NCI-H446 treated with DMSO at 0.1 percent for 48 hours (cell line): ENCODE measurements at places on chromosomes 4 and X.

GRCh38 chr4:102959496-102959895 is 60.0 kb downstream of the SLC9B1 start:
- no peak for DNase-seq

- no peak for DNase-seq
These were observed 305.4 kb upstream of the F9 start for GRCh38 chrX:139224953-139225665.

DNA sequence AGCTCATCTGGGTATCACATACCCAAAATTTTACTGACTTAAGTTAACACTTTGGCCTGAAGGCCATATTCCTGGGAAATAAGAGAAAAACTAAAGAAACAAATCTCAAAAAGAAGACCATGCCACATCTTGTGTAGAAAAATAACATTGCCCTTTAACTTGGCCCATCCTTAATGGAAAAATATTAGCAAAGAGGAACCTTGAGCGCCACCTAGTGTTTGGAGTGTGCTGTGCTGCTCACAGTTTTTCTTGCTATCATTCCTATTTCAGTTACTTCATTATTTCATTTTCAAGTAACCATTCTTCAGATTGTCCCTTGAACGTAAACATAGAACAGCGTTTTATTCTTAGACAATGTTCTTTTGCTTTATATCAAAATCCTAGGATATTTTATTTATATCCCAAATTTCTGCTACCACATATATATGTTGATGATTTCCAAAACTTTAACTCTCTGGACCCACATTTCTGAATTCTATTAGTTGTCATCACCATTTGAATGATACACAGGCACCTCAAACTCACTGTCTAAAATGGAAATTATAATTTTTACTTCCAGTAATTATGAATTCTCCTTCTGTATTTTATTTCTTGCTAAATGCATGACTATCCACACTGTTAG is 999.0 kb upstream of the ADGRL3 start:
- DNase-seq = peak; percentile 14

GRCh38 chr4:78362310-78362709 is 189.3 kb upstream of the ANXA3 start:
- DNase-seq = no peak

DNA sequence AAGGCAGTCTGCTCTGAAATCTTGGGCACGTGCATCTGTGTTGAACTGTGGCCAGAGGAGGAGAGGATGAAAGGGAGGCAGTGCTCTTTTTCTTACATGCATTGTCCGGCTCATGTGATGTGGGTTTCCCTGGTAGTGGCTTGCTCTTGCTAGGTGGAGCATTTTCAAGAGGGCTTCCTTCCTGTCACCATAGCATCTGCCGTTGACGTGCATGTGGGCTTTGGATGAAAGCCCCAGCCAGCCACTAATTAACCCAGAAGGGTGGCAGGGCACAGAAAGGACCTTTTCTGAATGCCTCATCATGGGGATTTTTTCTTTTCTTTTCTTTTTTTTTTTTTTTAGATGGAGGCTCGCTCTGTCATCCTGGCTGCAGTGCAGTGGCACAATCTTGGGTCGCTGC is 121.3 kb downstream of the GPR143 start:
- DNase-seq = no peak

DNA sequence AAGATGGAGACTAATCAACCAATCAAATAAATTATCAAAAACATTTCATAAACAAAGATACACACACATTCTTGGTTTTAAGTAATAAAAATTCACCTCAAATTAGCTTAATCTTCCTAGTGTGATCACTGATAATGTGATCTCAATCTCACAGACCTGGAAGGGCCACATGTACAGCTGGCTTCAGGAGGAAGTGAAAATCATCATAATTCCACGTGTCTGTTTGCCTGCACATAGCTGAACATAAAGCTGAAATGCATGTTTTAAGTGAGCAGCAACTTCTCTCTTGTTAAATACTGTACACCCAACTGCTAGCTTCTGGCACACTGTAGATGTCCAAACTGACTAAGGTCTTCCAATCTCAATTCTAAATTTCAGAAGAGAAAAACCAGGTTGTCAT is 53.8 kb downstream of the ARHGAP6 start:
- DNase-seq = no peak

DNA sequence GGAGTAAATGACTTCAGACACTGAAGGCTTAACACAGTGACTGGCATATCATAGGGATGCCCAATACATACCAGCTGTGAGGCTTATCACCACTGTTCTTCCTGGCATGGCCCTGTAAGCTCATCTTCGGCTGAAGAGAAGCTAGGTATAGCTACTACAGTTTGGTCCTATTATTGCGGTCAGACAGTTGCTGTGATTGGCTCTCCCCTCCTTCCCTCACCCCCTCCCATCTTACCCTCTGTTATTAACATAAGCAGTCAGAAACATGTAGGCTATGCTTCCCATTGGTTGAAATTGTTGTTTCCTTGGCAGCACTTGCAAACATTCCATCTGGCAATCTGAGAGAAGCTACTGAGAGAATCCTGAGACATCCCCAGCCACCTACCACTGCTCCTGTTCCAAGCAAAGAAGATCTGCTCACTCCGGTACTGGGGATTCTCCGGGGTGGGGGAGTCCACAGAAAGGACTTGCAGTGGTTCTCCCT is at the start of gene AKAP14:
Gene AKAP14, plus strand, starts transcription at position 51 of the 484 bp plus-strand sequence. CDS start 7,331 bp downstream, outside the sequence.
- no peak for DNase-seq

DNA sequence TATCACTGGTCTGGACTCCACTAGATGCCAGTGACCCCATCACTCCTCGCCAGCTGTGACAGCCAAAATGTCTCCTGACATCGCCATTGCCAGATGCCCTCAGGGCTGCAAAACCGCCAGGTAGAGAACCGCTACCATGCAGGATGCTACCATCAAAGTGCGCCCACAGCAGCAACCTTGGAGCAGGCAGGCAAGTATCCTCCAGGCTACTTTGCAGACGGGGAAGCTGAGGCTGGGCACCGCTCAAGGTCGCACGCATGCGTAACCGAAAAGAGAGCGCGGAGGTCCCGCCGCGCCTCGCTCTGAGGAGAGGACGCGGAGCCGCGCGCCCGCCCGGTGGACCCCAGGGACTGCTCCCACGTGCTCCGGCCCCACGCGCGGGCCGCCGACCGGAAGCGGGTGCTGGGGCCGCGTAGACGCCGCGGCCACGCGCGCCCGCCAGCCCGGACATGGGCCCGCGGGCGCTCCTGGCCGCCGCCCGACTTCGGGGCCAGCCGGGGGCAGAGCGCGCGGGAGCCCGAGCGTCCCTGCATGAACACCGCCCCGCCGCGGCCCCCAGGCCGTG is at the start of gene STS:
Gene STS, plus strand, starts transcription at position 300 of the 565 bp plus-strand sequence. CDS start 105,488 bp downstream, outside the sequence.
- DNase-seq = no peak

- DNase-seq = no peak
These were observed 186.5 kb downstream of the MSL3 start for GRCh38 chrX:11944501-11944900.

- no peak for DNase-seq
These were observed 11.1 kb downstream of the MAEA start for GRCh38 chr4:1300466-1301455.

- DNase-seq = no peak
These were observed 404 bp upstream of the GPRASP2 start for GRCh38 chrX:102711872-102712215.

DNA sequence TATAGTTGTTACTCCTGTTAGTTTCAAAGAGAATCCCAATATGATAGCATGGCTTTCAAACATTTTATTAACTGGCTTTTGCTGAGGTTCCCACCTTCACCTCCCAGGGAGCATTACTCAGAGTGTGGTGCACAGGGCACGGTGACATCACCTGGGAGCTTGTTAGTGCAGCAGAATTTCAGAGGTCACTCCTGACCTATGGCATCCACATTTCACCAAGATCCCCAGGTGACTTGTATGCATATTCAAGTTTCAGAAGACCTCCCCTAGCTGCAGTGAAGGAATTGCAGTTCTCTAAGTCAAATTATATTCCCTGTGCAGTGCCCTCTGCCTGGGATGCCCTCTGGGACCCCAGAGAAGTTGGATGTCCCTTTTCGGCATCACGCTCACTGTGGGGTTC is 29.7 kb upstream of the LNX1 start:
- no peak for DNase-seq

GRCh38 chrX:109797311-109797975 is 64.4 kb upstream of the ACSL4 start:
- DNase-seq = peak; percentile 14

DNA sequence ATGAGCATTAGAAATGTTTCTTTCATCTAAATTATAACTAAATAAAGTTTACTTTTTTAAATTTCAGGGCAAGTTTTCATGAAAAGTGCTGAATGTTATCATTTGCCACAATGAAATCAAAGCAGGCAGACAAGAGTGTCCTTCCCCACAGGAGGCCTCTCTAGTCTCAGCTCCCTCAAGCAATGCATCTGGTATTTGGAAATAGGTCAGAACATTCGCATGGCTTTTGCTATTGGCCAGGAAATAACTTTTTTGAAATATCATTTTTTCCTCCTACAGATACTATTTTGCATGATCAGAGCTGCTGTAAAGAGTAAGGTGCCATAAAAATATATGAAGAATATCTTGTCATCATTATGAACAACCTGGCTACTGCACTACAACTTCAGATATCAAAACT is 41.1 kb downstream of the MAD2L1 start:
- DNase-seq = no peak

- no peak for DNase-seq
These were observed 489.3 kb upstream of the DIPK2B start for GRCh38 chrX:45689971-45690370.

DNA sequence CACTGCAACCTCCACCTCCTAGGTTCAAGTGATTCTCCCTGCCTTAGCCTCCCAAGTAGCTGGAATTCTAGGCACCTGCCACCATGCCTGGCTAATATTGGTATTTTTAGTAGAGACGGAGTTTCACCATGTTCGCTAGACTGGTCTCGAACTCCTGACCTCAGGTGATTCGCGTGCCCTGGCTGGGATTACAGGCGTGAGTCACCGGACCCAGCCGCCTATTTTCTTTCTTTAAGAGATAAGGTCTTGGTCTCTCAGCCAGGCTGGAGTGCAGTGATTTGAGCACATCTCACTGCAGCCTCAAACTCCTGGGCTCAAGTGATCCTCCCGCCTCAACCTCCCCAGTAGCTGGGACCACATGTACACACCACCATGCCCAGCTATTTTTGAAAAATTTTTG is 166.5 kb downstream of the DHRSX start:
- no peak for DNase-seq

- DNase-seq = no peak
These were observed 6.0 kb upstream of the SPCS3 start for GRCh38 chr4:176313596-176314336.

DNA sequence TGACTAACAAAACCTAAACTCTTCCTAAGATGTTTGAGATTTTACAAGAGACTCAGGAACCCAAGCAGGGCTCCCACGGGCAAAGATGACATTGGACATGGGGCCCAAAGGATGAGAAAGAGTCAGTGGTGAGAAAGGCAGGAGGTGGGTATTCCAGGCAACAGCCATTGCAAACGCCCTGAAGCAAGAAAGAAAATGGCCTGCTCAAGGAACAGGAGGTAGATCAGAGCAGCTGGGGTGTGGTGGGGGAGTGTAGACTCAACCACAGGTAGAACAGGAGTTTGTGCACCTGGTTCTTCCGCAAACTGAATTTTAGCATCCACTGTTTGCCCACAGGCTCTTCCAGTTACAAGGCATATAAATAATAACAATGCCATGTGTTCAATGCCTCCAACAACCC is 3.3 kb downstream of the PPP2R2C start:
- no peak for DNase-seq

DNA sequence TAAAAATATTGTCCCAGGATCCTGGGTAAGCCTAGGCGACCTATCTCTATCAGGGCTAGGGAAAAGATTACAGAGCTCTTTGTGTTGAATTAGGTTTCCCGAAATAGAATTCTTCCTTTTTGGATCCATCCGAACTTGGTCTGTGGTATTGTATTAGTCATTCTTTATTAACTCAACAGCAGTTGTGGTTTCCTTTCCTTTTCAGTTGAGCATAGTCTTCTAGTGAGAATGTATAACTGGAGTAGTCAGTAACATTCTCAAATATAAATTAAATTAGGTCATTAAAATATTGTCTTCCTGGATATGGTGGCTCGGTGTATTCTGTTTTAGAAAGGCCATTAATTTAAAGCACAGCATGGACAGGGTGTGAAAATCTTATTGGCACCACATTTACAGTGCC is 520.4 kb downstream of the NLGN4X start:
- no peak for DNase-seq

GRCh38 chrX:19739683-19740082 is 147.7 kb downstream of the SH3KBP1 start:
- DNase-seq = no peak
